Stimulated activated CD4-positive, alpha-beta T cell treated with anti-CD3 and anti-CD28 coated beads, Interleukin-12 subunit alpha, Interleukin-12 subunit beta, amount 100 ng/mL, for 24 hours (primary cell): ENCODE measurements at places on chromosomes 4 and X.

- no peak for DNase-seq
These were observed 191.4 kb upstream of the LEF1 start for GRCh38 chr4:108359986-108360681.

GRCh38 chr4:140662082-140662869 is 93.5 kb upstream of the UCP1 start:
- DNase-seq, result no peak

- no peak for DNase-seq
These were observed 31.8 kb downstream of the CPLX1 start for GRCh38 chr4:793941-794621.

GRCh38 chrX:43513085-43513484 is 143.0 kb upstream of the MAOA start:
- no peak for DNase-seq

- DNase-seq, result no peak
These were observed 91.9 kb downstream of the GPC4 start for GRCh38 chrX:133323431-133323830.

DNA sequence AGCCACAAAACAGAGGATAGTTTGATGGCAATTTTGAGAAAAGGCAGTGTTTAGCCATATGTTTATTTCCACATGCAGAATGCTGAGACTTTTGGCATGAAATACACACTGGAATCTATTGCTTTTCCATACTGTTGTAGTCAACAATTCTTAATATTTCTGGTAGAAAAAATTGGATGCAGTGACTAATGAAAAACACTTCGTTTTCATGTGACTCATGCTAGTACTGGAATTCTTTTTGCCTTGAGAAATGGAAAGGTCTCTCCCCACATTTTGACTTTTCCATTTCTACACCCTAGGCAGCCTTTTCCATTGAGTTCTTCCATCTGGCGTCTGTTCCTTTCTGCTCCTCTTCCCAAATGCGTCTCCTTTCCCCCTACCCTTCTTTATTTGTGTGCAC is 425.2 kb upstream of the FTHL17 start:
- DNase-seq, result no peak

GRCh38 chr4:81398379-81398778 is 73.3 kb downstream of the RASGEF1B start:
- DNase-seq, result no peak

DNA sequence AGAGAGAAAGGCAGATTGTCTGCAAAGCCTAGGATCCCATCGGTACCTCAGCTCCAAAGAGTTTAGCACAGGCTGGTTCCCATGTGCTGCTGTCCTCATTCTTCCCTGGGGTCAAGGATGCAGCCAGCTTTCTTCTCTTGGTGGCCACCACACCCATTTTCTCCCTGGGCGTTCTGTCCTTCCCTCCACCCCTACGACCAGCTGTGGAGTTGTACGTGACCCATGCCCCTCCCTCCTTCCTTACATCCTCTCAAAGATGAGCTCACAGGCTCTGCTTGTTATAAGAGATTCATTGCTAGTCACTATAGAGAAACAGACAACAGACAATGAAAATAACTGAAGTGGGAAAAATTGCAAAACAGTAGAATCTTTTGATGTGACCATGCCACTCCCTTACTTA is 74.0 kb upstream of the KLF3 start:
- no peak for DNase-seq
